ENCODE measurements at places on chromosomes 12 and 14.

DNA sequence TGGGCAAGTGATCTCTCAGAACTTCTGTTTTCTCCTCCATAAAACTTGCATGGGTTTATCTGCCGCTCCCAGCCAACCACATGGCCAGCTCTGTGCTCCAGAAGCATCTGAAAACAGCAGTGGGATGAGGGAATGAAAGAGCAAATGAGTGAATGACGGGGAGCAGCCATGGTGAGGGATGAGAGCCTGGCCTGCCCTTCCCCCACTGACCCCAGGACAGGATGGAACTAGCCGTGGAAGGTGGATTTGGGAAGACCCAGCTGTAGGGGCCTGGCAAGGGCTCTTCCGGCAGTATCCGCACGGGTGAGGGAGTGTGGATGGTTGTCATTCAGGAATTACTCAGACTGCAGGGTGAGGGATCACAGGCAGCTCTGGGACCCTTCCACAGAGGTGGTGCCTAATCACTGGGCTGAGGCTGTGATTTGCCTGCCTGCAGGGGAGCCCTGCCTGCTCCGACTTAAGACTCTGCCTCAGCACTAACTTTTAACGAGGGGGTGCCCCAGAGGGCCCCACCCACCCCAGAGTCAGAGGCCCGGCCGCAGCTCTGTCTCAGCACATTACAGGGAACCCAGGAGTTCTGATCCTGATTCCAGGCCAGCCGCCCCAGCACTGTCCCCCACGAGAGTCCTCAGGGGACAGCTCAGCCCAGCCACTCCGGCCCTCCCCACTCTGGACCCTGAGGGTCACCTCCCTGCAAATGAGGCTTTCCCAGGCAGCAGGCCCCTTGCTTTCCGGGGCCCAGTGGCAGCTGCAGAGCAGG, 136.8 kb upstream of the C14orf180 start:
- no peak for DNase-seq

- DNase-seq, result no peak
These were observed 32.6 kb upstream of the PLEKHD1 start for GRCh38 chr14:69451941-69452340.

DNA sequence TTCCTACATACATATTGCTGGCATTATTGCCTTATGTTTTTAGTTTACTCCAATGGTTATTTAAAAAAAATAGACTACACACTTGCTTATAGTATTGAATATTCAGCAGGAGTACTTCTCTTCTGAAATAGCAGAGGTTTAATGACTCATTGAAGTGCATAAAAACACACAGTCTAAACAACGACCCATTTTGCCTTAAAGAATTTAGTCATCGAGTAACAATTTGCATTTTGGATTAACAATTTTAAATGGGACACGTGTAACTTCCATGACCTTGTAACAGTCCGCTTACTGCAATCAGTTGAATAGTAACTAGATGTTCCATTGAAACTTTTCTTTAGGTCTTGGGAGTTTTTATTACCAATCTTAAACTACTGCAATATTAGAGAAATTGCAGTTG, 9.0 kb downstream of the TRHDE start:
- DNase-seq, result no peak

DNA sequence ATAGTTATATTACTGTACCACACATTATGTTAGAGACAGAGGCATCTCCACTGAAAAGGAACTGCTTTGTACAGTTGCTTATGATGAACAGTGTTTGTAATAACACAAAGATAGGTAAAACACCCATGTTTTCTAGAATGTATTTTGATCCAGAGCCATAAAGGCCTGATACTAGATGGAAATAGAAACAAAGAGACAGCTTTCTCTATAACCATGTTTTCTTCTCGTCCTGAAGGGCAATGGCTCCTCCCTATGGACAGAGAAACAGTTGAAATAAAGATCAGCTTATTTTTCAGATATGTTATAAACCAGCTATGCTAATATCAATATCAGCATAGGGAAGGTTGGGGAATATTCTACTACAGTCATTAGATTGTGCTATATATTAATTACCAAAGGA, 109.2 kb downstream of the ATXN7L3B start:
- no peak for DNase-seq

GRCh38 chr12:100857418-100857817, 62.8 kb downstream of the ANO4 start:
- no peak for DNase-seq

GRCh38 chr12:113996026-113996425, 29.9 kb upstream of the RBM19 start:
- DNase-seq, result no peak

GRCh38 chr14:55075628-55076175, 24.3 kb downstream of the MAPK1IP1L start:
- no peak for DNase-seq

GRCh38 chr12:6700646-6701051, at the start of gene PIANP:
TSS of gene PIANP (minus strand) at chr12:6700815. CDS start at chr12:6698061, 2,754 bp downstream.
- peak; percentile 68 for DNase-seq

GRCh38 chr12:67702136-67702535, 53.6 kb downstream of the DYRK2 start:
- DNase-seq, result no peak

GRCh38 chr12:118682656-118683055, 298.7 kb upstream of the SRRM4 start:
- no peak for DNase-seq

DNA sequence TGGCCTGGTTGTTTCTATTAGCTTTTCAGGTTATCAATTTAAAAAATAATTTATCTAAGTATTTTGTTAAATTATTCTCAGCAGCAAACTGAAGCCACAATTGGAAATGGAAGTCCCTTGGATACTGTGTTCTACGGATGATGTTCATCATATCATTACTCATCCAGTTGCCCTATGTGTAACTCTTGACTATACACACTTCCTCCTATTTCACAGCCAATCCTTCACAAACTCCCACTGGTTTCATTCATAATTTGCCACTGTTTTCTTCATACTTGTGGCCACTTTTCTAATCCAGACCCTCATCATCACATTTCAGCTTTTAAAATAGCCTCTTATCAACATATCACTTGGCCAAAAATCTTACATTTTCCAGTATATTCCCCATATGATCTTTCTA, 84.0 kb downstream of the CATSPERB start:
- no peak for DNase-seq

DNA sequence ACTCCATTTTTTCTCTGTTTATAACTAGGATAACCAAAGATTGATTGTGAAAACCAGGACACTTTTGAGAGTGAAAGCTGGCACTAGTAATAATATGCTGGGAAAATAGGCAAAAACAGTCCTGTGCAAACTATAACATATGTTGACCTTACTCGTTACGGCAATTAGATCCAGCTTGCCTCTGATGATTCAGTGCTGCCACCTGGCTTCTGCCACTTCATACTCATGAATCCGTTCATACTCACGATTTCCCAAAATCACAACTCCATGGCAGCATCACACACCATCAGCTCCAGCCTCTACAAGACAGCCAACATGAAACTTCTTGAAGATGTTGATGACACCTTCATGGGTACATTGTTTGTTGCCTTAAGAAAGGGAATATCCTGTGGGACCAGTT, 49.1 kb upstream of the CAND1 start:
- DNase-seq, result no peak

DNA sequence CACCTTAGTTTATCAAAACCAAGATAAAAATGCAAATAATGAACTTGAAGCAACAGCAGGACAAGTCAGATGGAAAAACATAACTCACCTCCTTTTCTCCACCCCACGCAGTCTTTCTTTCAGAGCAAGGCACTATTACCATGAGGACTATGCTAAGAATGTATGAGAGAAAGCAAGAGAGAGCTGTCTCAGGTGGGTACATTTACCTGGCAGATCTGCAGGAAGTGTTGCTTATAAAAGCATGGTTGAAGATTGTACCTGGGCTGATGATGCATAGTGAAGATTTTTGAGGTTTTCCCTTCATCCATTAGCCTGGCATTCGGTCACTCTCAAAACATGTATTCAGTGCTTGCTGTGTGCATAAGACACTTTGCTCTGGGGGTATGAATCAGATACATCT, 68.8 kb upstream of the IFNG-AS1 start:
- no peak for DNase-seq

GRCh38 chr12:50074936-50075807, 10.0 kb upstream of the SMARCD1 start:
- DNase-seq, result peak; percentile 81

Measured in hindlimb muscle (tissue), 1 donor.